NCI-H524 (cell line): ENCODE measurements at places on chromosomes 13 and 19.

GRCh38 chr13:109113427-109113826 is 484.0 kb downstream of the MYO16 start:
- no peak for DNase-seq

DNA sequence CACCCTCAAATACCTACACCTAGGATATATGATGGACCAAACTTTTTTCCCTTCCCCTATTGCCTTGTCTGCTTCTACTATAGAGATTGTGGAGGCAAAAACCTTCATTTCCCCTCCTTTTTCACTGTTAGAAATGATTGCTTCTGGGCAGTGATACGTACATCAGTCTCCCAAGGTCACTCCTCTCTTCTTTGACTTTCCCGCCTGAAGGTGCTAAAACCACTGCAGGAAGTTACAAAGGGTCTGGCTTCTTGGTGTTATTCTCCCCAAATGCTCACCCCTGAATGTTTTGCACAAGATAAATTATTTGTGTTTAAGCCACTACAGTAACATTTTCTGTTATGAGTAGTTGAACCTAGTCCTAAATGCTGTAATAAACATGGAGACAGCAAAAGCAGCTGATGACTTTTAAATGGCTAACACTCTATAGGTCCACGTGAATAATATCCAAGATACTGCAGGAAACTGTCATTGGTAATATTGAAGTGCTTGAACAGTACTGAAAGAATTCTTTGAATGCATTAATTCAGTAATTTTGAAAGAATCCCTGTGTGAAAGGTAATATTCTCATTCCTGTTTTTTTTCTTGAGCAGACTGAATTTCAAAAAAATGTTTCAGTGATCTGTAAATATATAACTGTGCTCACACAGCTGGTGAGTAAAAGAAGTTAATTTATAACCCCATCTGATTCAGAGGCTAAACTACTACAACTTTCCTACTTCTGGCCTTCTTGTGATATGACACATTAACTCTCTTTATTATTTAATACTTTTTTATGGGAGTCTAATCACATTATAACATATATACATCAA is 865.1 kb downstream of the EFNB2 start:
- no peak for DNase-seq

GRCh38 chr13:101115762-101116171 is 300.5 kb downstream of the NALCN start:
- DNase-seq = peak; percentile 19

DNA sequence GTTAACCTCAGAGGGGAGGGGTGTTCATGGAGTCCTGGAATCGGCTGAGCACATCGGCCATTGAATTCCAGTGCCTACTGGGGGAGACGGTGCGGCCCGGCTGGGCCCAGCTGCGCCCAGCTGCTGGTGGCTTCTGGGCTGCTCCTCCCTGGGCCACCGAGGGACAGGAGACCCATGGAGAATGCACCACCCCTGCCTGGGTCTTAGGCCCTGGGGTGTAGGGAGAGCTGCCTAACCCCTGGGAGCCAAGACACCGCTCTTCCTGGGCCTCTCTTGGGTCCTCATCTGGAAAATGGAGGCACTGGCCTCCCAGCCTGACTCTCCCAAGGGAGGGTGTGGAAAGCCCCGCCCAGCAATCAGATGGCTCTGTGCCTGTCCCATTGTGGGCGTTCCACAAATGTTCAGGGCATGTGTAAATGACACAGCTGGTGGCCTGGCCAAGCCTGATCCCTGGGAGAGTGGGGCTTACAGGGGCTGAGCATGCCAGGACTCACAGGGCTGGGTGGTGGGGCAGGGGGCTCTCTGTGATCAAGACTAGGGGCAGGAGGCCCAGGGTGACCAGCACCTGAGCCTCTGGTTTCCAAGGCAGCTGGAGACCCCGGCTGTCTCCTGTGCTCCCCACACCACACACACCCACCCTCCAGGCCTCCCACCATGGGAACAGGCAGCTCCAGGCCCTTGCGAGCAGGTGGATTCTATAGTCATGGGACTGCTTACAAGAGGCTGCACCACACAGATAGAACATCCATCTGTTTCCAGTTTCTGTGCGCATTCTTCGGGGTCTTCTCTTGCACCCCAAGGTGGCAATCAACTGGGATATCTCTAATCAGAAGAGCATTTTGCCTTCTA is 150.9 kb downstream of the URI1 start:
- DNase-seq = no peak

- DNase-seq = no peak
Measured at GRCh38 chr13:74708629-74709028, 574.4 kb upstream of the KLF12 start.

DNA sequence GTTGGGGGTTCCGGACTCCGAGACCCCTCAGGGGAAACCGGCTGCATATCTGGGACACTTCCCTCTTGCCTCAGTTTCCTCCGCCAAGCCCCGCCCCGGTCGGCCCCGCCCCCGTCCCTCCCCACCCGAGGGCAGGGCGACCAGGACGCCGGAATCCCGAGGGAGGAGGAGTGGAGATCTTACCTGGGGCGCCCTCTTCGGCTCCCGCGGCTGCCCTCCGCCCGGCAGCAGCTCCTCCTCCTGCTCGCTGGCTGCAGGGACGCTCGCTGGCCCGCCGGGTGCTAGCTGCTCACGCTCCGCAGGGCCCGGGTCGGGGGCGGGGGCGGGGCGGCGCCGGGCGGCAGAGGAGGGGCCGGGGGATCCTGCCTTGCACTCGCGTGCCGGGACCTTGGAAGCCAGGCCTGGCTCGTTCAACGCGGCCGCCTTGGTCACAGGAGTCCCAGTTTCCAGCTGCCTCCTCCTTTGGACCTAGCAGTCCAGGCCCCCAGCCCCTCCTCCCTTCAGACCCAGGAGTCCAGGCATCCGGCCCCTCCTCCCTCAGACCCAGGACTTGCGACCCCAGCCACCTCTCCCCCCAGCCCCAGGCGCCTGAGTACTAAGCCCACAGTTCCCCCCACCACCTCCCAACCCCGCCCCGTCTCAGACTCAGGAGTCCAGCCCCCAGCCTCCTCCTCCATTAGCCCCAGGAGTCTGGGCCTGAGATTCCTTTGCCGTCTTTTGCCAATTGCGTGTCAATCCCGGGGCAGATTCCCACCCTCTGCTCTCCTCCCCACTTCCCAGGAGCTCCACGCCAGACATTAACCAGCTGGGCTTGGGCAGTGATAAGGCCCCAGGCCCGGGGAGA is at the start of gene NTF4:
Gene NTF4 (minus strand): TSS at position 51 of the 844 bp plus-strand sequence. CDS start 2,821 bp downstream, outside the sequence.
- peak; percentile 30 for DNase-seq

- DNase-seq = no peak
Measured at GRCh38 chr19:1082928-1083816, 12.0 kb downstream of the POLR2E start.

DNA sequence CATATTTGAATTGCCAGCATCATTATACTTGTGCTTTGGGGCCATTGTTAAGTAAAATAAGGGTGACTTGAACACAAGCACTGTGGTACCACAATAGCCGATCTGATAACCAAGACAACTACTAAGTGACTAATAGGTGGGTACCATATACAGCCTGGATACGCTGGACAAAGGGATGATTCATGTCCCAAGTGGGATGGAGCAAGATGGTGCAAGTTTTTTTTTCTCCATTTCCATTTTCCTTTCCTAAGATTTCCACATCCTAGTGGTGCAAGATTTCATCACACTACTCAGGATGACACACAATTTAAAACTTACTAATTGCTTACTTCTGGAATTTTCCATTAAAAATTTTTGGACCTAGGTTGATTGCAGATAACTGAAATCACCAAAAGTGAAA is 15.1 kb downstream of the BRCA2 start:
- no peak for DNase-seq

DNA sequence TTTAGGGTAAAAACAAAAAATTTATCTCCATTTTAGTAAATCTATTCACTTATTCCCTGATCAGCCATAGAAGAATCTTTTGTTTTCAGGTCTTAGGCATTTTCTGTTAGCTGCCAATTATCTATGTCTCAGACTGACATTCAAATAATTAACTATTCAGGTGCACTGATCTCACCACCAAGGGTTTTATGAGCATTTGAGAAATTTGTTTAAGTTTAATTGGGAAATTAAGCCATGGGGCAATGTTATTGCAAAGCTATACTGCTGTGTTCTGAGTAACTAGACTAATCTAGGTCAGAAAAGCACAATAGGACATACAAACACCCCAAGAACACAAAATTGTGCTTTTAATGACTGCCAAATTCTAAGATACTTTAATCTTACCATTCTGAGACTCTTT is 210.7 kb upstream of the EDNRB start:
- DNase-seq = no peak

GRCh38 chr19:58569191-58569942 is 3.8 kb downstream of the MZF1 start:
- no peak for DNase-seq

DNA sequence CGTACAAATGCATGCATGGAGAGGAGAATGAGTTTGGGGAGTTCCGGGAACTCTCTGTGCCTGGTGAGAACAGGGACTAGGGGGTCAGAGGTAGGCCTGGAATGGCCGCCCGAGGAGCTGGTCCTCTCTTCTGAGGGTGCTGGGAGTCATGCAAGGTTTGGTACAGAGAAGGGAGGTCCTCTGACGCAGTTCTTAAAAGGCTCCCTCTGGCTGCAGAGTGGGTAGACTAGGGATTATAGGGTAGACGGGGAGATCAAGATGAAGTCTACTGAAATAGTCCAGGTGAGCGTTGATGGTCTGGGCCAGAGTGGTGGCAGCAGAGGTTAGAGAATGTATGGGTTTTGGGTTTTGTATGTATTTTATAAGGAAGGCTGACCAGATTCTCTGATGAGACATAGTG is 796 bp downstream of the ZNF304 start:
- no peak for DNase-seq

DNA sequence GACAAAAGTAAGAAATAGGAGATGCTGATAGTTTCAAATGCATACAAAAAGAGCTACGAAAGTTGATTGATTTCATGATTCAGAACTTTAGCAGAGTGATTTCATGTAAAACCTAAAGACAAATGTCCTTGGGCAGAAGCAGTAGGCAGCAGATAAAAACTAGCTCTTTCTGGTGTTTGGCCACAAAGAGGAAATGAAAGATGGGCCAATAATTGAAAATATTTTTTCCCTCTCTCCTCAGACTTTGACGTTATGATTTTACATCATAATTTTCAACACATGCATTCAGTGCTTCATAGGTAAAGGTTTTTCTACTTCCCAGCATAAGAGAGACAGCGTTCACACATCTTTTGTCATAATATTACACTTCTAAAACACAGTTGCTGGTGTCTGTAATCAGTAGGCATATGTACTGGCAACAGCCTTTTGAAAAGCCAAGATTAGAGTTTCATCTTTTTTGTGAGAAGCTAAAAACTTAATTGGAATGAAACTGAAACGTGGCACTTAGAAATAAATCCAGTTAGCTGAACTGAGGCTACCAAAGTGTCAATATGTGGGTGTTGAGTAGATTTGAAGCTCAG is 9.3 kb downstream of the SCEL start:
- no peak for DNase-seq

GRCh38 chr19:11370744-11371143 is 3.7 kb upstream of the SWSAP1 start:
- DNase-seq = no peak

GRCh38 chr19:43331435-43332010 is 22.0 kb upstream of the CD177 start:
- DNase-seq = no peak

- DNase-seq = peak; percentile 91
Measured at GRCh38 chr13:36515466-36515865, 83.2 kb downstream of the CCNA1 start.

DNA sequence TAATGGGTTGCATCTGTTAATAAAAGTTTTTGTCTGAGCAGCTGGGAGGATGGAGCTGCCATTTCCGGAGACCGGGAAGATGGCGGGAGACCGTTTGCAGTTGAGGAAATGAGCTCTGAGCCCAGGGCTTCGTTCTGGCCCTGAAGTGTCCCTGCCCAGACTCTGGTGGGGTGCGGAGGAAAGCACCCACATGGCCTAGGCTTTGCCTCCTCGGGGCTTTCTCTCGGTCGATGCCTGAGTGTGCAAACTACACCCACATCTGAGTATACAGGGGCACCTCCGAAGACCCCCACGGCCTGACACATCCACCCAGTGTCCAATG is 15.6 kb upstream of the NANOS3 start:
- no peak for DNase-seq

- DNase-seq = no peak
Measured at GRCh38 chr13:111380431-111380830, 60.0 kb downstream of the TEX29 start.

GRCh38 chr19:7355871-7356270 is 7.1 kb downstream of the ARHGEF18 start:
- no peak for DNase-seq

DNA sequence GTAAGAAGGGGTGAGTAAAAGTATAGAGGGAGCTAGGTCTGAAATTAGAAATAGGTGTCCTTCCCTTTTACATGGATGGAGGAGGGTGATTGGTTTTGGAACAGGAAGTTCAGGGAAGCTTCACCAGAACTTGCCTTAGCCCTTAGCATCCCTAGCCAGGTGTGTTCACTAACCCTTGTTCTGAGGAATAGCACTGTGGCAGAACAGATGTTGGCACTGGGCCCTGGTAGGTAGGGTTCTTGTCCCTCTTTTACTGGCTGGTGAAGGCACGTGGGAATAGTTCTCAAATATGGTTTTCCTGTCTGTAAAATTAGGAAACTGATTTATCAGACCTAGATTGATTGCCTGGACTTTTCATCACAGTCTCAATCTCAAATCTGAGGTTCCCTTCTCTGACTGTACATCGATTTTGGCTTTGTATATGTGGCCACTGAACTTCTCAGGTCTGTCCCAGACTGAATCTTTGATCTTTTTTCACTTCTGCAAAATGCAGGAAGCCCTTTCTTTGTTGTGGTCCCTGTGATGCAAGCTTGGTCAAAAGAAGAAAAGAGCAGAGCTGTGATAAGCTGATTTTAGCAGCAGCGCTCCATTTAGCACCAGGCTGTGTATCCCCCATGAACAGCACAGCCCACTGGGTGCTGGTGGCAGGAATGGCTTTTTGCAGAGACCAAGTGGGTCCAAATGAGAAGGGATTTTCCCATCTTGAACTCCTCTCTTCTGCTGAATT is 86.2 kb upstream of the HTR2A start:
- no peak for DNase-seq

- DNase-seq = peak; percentile 47
Measured at GRCh38 chr19:6739883-6740588, 556 bp downstream of the TRIP10 start.

- DNase-seq = no peak
Measured at GRCh38 chr13:60093425-60094019, 70.2 kb downstream of the DIAPH3 start.

- DNase-seq = no peak
Measured at GRCh38 chr13:39788102-39788501, 132.6 kb downstream of the COG6 start.

- DNase-seq = no peak
Measured at GRCh38 chr19:38267761-38268483, 3.5 kb downstream of the SPINT2 start.

- no peak for DNase-seq
Measured at GRCh38 chr13:47553329-47553977, 447.6 kb downstream of the SUCLA2 start.

GRCh38 chr19:2652504-2653099 is 49.9 kb downstream of the GNG7 start:
- no peak for DNase-seq
